Mucosa of gallbladder (tissue), 1 donor: ENCODE measurements at places on chromosomes 13 and 19. TPM values are rescaled to one million over a fixed set of nuclear protein-coding genes. Genes with fewer than 3 reads are reported as not detected.
A peak's percentile ranks its signal among the peaks of the same experiment; 100 is the strongest.

GRCh38 chr19:37999309-38000213 lies 92.6 kb downstream of the SIPA1L3 start:
- DNase-seq = no peak

- no peak for DNase-seq
Measured at GRCh38 chr13:35552172-35552844, 75.8 kb upstream of the MAB21L1 start.

DNA sequence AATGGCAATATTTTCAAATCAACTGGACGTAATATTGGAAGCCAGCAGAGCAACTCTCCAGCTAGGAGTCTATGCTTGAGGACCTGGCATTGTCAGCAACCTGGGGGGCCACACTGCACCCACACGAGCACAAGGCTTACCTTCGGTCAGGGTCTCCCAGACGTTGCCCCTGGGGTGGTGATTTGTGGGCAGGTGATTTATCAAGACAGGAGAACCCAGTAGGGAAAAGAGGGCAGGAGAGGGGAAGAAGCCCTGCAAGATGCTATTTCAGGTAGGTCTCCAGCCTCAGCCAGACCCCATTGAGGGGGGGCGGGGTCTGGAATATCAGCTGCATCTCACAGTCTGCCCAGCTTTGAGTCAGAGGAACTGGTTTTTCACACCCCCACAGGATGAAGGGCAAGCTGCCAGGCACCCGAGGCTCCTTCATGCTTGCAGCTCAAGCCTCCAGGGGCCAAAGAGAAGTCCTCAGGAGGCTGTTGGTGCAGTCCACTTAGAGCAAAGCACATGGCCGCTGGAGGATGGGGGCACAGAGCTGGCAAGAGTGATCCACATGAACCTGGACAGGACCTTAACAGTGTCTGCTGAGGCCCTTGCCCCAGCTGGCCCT lies 80.9 kb upstream of the UQCRFS1 start:
- no peak for DNase-seq

GRCh38 chr13:98878486-98879126 lies 99.3 kb downstream of the DOCK9 start:
- no peak for DNase-seq

DNA sequence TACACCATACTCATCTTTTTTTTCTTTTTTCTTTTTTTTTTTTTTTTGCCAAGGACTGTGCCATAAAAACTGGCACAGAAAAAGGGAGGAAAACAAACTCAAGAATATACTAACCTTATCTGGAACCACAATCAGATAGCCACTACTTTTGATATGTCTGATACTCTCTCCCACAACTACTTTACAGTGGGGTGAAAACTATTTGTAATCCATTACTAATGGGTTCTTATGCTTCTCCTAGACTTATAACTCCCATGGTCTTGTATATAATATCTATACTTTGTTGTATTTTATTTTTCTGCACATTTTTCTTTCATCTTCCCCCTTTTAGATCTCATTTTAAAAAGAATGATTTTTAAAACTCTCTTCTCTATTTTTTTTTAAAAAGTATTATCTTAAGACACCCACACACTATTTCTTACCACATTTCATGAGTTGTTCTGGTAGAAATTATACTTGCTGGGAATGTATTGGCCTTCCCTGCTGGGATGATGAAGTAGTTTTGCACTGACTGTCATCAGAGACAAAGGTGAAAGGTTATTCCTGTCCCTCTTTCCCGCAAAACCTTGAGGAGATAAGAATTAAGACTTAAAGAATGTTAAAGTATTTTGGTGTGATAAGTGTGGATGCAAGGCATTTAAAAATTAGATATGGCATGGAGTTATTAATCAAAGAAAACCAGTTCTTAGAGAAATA lies 146.7 kb upstream of the KLF12 start:
- no peak for DNase-seq

DNA sequence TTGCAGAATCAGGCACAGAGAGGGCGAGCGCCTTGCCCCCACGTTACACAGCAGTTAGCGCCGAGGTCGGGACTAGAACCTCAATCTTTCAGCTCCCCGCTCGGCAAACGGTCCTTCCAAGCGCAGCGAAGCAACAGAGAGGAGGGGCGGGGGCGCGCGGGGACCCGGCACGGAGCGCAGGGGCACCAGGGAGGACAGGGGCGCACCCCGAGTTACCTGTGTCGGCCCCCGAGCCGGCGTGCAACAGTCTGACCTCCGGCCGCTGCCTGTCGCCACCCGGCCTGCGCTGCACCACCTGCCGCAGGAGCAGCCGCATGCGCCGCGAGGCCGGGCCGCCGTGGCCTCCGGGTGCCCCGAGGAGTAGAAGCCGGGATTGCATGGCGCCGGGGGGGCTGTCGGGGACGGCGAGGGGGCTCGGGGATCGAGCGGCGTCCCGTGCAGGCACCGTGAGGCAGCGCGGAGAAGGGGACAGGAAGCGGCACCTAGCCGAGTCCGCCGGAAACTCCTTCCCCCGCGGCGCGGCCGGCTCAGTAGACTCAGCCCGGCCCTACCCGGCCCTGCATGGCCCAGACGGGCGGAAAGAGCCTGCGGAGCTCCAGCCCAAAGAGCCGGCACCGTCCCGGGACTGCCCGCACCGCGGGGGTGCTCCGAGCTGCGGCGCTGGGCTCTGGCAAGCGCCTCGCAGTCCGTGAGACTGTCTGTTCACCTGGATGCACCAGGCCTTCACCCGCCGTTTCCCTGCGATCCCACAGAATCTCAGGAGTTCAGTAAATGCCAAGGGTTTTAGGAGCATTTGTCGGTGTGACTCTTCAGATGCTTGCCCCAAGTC lies at the start of gene VWA8:
Gene VWA8 (minus strand): TSS at position 473 of the 829 bp plus-strand sequence. CDS start 94 bp downstream, at position 379.
- peak; percentile 79 for DNase-seq

GRCh38 chr19:7069904-7070226 lies 362 bp downstream of the ZNF557 start:
- no peak for DNase-seq

DNA sequence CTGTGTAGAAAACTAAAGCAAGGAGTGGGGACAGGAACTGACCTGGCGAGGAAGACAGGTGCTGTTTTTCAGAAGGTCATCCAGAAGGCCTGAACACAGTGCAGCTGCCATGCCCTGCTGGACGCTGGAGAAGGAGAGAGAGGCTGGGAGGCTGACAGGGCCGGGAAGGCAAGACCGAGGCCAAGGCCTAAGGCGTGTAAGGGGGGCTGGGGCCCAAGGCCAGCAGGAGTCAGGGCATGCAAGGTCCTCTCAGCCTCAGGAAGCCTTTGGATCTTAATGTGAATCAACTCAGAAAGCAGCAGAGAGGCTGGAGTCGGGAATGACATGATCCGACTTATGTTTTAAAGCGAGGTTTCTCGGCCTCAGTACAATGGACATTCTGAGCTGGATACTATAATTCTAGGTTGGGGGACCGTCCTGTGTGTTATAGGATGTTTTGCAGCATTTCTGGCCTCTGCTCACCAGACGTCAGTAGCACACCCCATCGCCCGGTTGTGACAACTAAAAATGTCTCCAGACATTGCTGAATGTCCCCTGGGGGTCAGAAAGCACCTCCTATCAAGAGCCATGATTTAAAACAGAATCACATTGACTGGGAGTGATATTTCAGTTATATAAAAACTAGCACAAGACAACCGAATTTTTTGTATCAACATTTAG lies 530.4 kb downstream of the MYO16 start:
- DNase-seq = no peak

DNA sequence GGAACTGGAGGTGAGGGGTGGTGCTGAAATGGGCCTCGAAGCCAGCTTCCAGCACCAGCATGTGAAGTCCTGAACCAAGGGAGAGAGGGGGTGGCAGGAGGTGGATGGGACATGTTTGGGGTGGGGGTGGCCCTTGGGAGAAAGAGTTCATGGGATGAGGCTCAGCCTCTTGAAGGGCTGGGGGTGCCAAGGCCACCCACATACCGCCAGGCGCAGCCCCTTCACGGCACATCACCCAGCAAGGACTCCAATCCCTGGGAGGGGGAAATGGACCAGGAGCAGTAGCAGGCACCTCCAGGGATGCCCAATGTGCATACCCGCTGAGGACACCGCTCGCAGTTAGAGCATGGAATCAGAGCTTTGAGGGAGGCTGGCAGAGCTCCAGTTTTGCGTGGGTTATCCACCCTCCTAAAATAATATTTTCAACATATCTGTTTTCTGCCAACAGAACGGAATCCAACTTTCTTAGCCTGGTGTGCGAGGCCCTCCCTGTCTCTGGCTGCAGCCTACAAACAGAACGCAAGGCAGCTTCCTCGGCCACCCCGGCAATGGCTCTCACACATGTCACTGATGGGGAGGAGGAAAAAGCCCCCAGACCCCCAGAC lies 140.5 kb upstream of the VSTM2B start:
- DNase-seq = no peak

- DNase-seq = no peak
Measured at GRCh38 chr13:108741930-108742329, 112.5 kb downstream of the MYO16 start.

- peak; percentile 43 for DNase-seq
Measured at GRCh38 chr13:72062566-72062965, 195.6 kb upstream of the DACH1 start.

GRCh38 chr19:17113127-17113785 lies 37.7 kb downstream of the MYO9B start:
- no peak for DNase-seq

DNA sequence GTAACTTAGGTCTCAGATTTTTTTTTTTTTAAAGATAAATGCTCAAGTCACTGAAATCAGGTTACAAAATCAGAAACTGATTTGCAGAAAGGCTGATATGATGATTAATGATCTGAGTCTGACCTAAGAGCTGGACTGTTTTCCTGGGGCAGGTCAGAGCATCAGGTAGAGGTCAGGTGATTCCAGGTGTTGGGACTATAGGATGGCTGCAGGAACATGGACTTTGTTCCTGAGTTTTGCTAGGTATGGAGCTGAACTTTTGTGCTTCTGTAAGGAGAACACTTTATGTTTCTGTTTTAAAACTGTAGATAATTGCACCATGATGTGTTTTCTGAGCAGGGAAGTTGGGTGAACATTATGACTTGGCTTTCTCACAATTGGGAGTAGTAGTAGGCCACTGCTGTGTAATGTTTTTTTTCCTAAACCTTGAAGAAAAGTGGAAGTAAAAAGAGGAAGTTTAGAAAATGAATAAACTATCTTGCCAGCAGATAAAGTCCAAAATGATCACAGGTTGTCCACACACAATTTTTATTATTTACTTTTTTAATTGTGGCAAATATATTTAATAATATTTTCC lies 297.2 kb downstream of the DCT start:
- peak; percentile 16 for DNase-seq

DNA sequence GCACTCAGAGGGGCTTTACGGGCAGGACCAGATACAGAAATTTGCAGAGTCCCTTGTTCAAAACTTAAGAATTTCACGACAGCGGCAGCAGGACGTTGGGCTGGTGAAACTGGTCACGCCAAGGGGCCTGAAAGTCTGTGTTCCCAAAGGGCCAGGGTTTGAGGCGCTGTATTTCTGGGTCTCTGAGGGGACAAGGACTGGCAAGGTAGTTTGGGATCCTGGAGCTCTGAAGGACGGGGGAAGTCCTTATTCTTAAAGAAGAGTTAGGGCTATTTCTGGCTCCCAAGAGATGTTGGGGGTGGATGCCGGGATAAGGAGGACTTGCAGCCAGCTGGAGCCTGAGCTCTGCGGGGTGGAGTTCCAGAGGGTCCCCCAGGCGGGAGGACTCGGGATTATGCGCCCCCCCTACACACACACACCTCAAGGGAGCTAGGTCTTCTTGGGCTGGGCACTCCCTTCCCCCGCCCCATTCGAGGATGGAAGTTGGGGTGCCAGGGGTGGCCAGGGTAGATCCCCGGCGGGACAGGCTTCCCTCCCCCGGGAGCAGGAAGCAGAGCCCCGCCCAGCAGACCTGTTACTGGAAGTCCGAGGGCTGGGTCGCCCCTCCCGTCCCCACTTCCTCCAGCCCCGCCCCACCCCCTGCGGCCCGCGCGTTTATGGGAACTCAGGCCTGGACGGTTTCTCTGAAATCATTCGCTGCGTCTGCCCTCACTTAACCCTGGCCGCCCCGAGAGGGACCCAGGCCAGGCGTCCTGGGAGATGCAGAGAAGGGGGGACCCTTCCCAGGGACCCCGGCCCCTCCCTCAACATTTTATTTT lies 5.6 kb downstream of the BCL3 start:
- peak; percentile 85 for DNase-seq

DNA sequence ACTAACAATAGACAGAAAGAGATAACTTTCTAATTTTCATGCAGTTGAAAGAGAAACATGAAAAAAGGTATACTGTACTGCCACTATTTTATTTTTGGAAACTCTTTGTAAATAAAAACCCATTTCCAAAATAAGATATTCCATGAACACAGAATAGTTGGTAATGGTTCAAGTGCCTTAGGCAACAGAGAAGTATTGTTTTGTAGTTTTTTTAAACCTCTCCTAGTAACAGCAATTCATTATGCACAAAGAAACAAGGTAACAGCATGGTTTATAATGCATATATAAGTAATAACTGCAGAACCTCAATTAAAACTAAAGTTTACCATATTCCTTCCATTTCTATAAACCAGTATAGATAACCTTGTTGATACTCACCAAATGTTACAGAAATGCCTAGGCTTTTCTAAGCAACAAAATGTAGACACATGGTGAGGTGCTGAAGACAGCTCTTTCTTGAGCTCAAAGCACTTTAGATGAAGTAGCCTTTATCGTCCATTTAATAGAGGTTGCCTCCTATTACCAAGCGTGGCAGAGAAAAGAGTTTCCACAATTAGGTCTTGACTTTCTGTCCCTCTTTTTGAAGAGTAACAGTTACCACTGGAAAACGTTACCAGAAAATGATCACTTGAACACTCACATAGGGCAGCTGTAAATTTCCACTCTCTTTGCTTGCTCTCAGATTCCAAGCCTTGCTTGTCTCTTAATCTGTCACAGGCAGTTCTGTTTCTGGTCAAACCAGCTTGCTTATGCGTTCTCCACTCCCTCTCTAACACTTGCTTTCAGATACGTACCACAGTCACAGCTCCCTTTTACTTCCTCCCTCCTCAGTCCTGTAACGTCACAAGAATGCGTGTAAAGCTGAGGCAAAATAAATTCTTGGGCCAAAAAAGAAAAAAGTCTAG lies 42.9 kb downstream of the CAB39L start:
- DNase-seq = peak; percentile 53

GRCh38 chr19:35703343-35703742 lies 1.0 kb upstream of the ZBTB32 start:
- no peak for DNase-seq

DNA sequence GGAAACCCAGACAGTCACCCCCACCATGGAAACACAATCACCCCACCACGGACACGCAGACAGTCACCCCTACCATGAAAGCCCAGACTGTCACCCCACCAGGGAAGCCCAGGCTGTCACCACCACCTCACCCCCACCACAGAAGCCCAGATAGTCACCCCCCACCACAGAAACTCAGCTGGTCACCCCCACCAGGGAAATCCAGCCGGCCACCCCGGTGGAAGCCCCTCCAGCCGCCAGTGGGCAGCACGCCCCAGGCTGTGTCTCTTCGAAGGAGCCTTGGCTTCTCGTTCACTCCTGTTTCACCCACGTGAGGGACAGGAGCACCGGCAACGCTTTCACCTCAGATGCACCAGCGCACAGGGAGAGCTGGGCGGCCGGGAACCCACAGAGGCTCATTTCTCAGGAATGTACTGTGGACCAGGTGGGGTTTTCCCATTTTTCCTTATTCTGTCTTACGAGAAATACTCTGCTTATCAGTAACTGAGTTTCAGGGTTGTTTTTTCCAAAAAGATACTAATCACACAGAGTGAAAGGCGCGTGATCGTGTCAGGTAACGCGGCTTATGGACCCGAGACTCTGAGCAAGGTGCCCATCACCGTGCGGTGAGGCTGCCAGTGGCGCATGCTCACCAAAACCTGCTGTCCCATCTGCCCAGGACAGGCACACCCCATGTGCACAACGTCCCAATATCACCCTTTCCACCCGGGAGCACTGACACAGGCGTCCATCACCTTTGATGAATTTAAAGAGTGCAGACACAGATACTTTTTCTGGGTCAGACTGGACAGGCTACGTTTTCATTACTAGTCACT lies 28.0 kb downstream of the CARS2 start:
- DNase-seq = no peak

TRAPPC6A gene
- total RNA-seq = 26.8 TPM

LILRB3 gene
- 3.1 TPM for total RNA-seq

ERFL gene
- total RNA-seq = 3.4 TPM
